ENCODE measurements at places on chromosomes 7 and 10.
A peak's percentile ranks its signal among the peaks of the same experiment; 100 is the strongest.

DNA sequence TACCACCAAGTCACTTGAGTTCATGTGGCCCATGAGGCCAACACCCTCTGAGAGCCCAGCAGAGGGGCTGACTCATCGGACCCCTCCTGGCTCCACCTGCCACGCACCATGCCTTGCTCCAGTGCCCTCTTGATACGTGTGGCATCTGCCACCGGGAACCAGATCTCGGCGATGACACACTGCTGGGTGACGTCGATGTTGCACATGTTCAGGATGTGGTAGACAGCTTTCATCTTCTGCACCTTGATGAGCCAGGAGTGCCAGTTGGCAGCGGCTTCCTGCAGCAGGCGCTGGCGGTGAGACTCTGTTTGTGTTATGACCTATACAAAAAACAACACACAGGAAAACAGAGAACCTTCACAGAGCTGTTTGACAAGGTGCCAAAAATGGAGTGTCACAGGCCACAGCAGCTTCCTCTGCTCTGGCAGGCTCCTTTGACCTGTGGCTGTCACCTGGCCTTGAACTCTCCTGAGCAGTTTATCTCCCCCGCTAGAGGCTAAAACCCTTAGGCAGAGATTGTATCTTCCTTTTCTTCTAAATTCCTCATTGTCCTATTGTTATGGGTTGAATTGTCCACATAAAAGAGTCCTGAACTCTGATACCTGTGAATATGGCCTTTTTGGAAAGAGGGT is 45.2 kb upstream of the TMEM213 start:
- peak; percentile 91 for DNase-seq

DNA sequence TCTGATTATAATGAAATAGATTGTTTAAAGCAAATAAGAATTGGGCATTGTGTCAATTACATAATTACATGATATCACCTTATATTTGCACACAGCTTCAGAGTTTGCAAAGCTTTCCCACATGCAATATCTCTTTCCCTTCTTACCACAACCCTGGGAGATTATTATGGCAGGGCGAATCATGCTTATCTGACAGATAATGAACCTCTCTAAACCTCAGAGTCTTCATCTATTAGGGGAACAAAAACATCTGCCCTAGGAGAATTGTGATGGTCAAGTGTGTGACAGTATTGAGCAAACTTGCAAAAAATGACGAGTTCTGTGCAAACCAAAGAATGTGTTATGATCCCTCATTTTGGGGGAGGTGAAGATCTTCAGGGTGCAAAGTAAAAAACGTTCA is 90.0 kb downstream of the MYOF start:
- no peak for DNase-seq

DNA sequence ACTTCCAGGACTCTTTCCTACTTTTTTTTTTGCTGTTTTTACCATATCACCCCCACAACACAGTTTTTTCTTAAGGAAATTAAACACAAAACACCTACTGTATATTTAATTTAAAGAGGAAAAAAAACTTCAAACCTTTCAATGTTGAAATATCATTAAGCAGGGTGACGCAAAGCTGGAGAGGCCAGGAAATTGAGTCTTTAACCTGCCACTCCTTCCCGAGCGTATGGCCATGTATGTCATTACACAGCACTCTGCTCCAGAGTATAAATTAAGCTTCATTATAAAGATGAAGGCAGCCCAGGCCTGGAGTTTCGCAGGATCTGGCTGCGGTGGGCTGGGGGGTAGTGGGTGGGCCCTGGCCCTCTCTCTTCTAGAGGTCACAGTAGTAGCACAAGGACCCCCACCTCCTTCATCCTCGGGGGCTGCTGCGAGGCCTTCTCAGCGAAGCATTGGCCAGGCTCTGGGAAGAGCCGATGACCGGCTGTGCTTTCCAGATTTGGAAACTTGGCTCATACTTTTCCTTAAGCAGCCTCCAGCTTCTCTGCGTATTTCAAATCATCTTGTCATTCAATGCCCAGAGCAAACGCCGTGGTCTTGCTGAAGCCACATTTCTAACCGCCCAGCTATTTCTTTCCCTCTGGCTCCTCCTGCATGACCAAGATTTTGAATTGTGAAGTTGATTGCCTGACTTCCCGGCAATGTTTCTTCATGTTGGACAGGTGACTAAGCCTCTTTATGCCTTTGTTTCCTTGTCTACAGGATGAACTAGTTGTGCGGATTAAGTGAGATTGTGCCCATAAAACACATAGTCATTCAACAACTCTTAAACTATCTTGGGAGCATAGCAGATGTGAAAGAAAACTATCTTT is 765.1 kb downstream of the SUGCT start:
- DNase-seq, result no peak

DNA sequence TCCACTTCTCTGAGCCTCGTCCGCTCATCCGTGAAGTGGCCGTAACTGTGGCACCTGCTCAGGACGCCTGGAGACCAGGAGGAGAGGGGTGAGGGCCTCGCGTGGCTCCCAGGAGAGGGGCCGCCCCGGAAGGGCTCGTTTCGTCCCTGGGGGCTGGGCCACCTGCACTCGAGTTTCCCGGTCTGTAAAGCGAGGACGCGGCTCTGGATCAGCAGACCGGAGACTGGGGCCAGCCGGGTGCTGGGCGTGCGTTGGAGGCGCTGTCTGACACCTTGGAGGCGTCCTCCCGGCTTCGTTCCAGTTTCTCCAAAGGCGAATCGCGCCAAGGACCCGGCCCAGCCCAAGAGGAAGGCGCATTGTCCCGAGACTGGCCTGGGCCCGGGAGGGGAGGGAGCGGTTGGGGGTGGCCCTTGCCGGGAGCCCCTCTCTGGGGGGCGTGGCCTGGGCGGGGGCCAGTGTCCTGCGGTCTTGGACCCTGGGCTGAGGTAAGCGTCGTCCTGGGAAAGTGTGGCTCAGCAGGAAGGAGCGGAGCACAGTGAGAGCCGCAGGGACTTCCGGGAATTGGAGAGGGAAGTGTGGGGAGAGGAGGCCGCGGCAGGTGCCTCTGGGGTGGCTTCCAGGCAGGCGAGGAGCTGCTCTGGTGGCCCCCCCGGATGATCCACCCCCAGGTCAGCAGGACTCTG is 89.6 kb downstream of the FOXL3 start:
- no peak for DNase-seq

DNA sequence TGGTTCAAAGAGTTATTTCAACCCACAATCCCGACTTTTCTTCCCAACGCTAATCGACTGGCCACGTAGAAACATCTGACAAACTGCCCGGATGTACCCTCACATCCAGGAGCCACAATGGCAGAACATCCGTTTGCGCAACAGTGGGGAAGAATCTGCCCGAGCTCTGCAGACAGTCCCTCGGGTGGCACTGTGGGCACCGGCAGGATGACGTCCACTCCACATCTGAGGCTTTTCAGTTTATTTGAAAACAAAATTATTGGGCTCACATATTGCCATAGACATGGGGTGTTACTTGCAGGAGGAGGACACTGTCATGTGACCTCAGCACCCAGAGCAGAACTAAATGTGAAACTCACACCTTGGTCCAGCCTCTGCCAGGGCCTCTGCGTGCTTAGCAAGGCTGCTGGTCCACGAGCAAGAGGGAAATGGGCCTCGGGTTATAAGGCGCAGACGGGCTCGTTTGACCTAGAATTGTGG is 84.1 kb downstream of the MKI67 start:
- no peak for DNase-seq

- no peak for DNase-seq
These were observed 13.4 kb downstream of the LRRC27 start for GRCh38 chr10:132345345-132345744.

DNA sequence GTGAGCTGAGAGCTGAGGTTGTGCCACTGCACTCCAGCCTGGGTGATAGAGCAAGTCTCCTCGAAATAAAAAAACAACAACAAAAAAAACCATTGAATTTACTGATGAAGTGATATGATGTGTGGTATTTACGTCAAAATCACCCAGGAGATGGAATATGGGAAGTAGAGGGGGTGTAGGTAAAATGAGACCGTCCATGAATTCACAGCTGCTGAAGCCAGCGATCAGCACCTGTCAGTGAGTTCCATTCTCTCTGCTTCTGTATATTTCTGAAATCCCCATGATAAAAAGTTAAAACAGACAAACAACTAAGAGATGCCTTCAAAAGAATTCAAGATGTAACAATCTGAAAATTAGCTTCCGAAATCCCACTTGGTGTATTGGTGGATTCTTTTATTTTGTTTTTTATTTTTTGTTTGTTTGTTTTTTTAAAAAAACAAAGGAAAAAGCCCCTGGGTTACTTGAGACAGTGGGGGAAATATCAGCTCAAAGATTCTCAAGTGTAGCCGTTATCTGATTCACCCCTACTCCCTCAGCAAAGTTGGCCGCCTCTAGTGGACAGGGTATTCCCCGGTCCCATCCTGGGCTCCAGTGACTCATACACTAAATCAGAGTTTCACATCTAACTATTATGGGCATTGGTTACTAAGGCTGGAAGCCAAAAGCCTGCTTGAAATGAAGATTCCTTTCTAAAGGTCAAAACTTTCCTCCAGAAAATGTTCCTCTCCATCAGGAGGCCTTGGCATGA is 76.4 kb downstream of the MAP3K8 start:
- DNase-seq, result no peak
